Epithelial cell of proximal tubule (primary cell): ENCODE measurements at places on chromosomes 5 and 9. TPM values are rescaled to one million over a fixed set of nuclear protein-coding genes. Genes with fewer than 3 reads are reported as not detected.

DNA sequence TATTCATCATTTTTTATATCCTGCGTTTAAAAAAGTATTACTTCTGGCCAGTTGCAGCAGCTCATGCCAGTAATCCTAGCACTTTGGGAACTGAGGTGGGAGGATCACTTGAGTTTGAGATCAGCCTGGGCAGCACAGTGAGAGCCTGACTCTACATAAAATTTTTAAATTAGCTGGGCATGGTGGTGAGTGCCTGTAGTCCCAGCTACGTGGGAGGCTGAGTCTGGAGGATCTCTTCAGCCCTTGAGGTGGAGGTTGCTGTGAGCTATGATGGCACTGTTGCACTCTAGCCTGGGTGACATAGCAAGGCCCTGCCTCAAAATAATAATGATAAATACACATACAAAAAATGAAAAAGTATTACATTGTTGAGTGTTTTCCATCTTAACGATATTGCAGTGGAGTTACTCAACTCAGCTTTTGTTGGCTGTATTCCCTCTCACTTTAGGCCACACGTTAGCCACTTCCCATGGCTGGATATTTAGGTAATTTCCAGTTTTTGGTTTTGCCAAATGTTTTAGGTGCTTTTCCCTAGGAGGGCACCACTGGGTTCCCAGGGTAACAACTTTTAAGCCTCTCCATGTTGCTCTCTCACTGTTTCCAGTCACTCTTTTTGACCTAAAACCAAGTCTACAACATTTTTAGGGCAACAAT lies 20.6 kb downstream of the SHB start:
- no peak for DNase-seq

The PDCD1LG2 gene
- 2.7 and 12.4 TPM in 2 replicates for total RNA-seq

The RPL12 gene
- 3,182 and 3,187 TPM in 2 replicates for total RNA-seq

The RANBP3L gene
- total RNA-seq: not detected in 2 replicates

DNA sequence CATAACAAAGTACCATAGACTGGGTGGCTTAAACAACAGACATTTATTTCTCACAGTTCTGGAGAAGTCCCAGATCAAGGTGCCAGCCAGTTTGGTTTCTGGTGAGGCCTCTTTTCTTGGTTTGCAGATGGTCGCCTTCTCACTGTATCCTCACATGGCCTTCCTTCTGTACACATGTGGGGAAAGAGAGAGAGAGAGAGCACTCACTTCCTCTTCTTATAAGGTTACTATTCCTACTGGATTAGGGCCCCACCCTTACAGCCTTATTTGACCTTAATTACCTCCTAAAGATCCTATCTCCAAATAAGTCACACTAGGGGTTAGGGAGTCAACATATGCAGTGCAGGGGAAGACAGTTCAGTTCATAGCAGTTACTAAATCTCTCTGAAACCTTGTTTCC lies 205.6 kb upstream of the GDNF start:
- DNase-seq: no peak

The IL5 gene
- total RNA-seq: not detected in 2 replicates

The TMEM232 gene
- 0.86 TPM in 1 of 2 replicates, not detected in the other for total RNA-seq

DNA sequence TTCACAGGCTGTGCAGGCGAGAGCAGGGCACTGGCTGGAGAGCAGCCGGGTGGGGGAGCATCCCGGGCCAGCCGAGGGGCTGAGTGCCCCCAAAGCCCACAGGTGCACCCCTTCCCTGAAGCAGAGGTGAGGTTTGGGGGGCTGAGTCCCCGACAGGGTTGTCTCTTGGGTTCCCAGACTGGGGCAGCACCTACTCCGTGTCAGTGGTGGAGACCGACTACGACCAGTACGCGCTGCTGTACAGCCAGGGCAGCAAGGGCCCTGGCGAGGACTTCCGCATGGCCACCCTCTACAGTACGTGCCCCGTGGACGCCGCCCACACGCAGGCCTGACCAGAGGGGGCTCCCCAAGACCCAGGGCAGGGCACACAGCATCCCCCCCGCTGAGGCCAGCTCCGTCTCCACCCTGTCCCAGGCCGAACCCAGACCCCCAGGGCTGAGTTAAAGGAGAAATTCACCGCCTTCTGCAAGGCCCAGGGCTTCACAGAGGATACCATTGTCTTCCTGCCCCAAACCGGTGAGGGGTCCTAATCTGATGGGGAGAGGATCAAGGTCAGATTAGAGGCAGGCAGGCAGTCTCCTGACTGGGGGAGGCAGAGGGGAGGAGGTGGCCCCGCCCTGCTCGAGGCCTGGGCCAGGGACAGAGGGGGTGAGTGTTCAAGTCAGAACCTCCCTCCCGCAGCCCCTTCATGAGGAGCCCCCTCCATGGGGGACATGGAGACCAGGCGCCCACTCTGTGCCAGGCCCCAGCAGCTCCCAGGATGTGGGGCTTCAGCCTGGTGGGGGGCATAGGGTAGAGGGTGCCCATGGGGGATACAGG lies 2.7 kb downstream of the PTGDS start:
- DNase-seq: no peak

DNA sequence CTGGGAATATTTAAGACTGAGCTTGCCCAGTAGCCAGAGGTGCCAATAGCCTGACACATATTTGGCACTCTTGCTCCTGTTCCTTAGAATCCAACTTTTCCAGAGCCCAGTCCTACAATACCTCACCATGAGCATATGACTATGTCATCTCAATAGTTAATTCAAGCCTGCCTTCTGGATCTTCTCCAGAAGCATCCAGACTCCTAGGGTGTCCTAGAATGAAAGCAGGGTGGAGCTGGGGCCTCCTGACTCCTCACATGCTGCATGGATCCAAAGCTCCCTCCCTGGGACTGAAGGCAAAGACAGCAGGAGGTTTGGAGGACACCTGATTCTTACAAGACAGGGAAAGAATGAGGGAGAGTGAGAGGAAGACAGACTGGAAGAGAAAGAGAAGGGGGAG lies 37.9 kb downstream of the SH3TC2 start:
- no peak for DNase-seq

GRCh38 chr5:115317736-115318135 lies 21.3 kb upstream of the CCDC112 start:
- DNase-seq: no peak

GRCh38 chr5:172076761-172077244 lies 70.4 kb upstream of the FBXW11 start:
- DNase-seq: no peak

DNA sequence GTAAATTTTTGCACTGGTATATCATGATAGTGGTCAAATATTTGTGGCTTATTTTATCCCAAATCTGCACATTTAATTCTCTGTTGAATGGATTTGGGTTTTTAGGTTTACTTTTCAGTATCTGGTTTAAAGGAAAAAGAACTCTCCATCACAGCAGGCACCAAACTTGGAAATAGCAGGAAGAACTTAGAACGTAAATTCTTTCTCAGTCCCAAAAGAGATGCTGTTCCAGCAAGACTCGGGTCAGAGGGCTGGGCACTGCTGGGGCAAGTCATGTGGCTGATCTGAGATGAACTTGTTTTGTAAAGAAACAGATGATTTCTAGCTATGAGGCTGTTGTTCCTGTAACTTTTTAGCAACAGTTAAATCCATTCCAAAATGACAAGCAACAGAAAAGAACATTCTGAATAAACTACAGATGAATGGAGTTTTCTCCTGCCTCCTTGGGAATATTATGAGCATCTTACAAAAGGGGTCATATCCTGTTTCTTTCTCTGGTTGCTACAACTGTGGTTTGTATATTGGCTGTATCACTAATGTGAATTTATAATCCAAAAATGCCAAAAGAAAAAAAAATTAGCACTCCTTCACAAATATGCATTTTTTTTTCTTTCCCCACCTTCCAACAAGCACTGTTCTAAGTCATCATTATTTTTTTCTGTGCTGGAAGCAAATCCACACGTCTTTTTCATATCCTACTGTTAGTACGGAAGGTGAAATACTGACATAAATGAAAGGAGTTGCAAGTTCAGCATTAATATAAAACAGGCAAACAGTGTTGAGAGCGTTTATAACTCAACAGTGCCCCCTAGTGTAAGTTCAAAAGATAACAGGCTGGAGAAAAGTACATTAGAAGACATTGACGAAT lies 31.1 kb downstream of the OR2K2 start:
- DNase-seq: peak; percentile 33

DNA sequence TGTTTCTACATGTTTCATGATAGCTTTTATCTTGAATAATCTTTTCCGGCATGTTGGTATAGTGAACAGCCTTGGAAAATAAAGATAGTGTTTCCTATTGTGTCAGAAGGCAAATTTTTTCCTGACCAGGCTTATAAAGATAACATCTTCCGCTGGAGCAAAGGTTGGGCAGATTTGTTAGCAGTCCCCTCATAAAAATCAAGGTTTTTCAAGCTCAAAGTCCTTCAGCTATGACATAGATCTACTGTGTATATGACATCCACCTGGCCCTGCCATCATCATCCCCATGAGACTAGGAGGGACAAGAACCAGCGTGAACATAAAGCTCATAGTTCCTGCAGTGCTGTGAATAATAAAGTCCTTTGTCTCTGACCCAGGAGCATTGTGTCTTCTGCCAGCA lies 30.4 kb upstream of the OTULINL start:
- DNase-seq: no peak

DNA sequence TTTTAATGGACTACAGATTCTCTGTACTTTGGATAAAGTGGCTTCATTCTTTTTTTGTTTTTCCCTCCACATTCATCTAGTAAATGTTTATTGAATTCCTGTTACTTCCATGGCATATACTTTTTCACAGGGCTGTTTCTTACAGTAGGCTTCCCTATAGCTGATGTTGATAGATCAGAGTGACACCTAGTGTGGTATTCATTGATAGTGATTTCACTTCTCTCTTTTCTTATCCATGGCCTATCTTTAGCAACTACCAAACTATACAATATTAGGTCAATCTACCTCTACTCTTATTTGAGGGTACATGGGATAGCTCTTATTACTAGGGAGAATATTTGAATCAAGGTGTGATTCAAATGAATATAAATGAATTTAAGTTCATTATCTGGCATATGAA lies 35.8 kb downstream of the FSD1L start:
- no peak for DNase-seq

The NUDT12 gene
- 8.0 and 9.9 TPM in 2 replicates for total RNA-seq

GRCh38 chr5:39072925-39073766 lies 1.1 kb downstream of the RICTOR start:
- no peak for DNase-seq

GRCh38 chr5:164000241-164000640 lies 494.8 kb downstream of the MAT2B start:
- DNase-seq: no peak

The SCGB3A2 gene
- total RNA-seq: not detected in 2 replicates

GRCh38 chr5:1551426-1552301 lies 27.9 kb upstream of the LPCAT1 start:
- no peak for DNase-seq
